ENCODE measurements at places on chromosomes 1 and 21.

- no peak for DNase-seq
These were observed 110.3 kb upstream of the TRABD2B start for GRCh38 chr1:48107516-48107915.

- no peak for DNase-seq
These were observed 96.9 kb downstream of the KCNH1 start for GRCh38 chr1:211037095-211037494.

DNA sequence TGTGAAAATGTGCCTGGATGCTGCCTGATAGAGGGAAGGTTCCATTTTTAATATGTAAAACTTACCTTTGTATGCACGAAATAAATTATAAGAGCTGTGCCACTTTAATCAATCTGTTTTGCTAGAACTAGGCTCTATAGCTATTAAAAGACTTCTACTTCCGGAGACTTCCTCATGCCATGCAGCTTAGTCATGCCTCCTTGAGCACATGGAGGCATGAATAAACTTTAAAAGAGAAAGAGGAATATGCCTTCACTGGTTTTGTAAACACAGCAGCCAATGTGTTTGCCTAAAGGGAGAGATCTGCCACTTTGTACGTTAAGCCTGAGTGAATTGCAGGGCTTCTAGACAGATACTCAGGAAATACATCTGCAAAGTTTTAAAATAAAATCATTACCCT lies 604.6 kb downstream of the LRRIQ3 start:
- DNase-seq = no peak

DNA sequence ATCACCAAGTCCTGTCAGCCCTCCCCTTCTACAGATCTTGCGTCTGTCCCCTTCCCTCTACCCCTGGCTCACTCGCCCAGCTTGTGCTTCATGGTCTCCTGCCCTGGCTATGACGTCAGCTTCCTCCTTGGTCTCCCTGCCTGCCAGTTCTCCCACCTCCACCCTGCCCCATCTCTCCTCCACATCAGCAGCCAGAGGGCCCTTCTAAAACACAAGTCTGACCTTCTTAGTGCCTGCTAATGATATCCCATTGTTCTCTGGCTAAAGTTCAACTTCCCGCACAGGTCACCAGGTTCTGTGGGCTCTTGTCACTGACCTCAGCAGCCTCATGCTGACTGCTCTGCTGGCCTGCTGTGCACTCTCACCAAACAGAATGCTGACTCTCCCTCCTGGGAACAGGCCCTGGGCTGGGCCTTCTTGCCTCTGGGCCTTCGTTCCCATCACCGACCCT lies 24.7 kb upstream of the MYCL start:
- DNase-seq = no peak

GRCh38 chr1:68384872-68385411 lies 64.8 kb downstream of the RPE65 start:
- no peak for DNase-seq

- no peak for DNase-seq
These were observed 120.9 kb downstream of the EDEM3 start for GRCh38 chr1:184633785-184634184.

- DNase-seq = no peak
These were observed 6.5 kb upstream of the FGGY start for GRCh38 chr1:59290193-59290949.

GRCh38 chr1:20600156-20600555 lies 11.3 kb downstream of the CDA start:
- DNase-seq = no peak

DNA sequence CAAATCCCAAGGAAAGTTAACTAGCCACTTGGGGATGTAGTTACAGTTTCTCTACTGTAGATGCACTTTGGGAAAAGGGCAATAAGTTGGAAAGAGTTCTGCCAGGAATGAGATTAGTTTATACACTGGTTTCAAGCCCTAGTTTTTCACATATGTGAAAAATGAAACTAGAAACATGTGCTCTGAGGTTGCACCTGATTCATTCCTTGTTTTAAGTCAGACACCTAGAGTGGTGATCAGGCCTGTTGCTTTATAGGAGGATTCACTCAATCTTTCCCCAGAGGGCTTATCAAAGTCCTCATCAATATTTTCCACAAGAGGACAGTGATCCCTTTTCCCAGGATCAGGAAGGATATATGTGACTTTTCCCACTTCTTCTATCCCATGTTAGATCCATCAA lies 515.9 kb upstream of the PKN2 start:
- no peak for DNase-seq

GRCh38 chr1:200893411-200893901 lies 1.2 kb upstream of the INAVA start:
- DNase-seq = no peak

Data from CD4-positive, alpha-beta T cell treated with Interleukin-12 subunit alpha and Interleukin-12 subunit beta, for 1 hour (primary cell).